ENCODE measurements at places on chromosomes 7 and 10.

GRCh38 chr7:65840446-65840845, 32.4 kb upstream of the VKORC1L1 start:
- DNase-seq: no peak

DNA sequence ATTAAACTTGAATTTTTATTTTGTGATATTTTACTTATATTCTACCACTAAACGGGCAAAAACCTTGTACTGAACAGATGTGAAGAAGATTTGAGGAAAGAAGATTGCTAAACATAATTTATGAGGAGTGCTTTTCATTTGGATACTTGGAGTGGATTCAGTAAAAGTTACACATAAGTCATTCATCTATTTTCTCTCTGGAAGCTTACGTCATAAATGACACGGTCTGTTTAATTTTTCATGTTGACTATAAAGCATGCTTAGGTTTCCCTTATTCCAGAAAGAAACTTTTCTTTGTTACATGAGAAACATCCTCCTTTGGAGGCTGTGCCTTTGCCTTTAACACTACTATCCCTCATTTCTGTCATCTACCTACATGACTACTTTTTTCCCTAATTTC, 53.9 kb downstream of the TFEC start:
- no peak for DNase-seq

DNA sequence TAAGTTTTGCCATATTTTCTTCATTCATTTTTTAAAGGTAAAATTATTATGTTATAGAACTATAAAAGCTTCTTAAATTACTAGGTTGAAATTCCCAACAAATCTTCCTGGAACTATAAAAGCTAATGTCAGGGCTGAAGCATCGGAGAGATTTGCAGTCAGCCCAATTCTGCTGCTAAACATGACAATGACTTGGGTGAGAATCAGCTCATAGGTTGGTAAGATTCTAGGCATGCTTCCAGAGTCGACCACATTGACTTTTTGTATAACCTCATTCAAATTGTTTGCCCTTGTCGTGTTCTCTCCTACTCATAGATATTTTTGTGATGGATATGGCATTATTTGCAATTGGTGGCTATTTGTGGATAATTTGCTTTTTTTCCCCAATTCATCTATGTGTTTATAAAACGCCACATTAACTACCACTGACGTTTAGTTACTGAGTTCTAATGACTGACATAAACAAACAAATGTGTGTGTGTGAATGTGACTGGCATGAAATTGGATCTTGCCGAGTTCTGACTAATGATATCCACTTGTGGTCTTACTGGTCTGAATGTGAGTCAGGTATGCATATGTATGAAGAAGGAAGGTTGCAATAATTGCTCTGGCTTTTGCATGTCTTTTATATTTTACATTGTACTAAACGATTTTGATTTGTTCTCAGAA, 579.8 kb downstream of the PARD3 start:
- no peak for DNase-seq

DNA sequence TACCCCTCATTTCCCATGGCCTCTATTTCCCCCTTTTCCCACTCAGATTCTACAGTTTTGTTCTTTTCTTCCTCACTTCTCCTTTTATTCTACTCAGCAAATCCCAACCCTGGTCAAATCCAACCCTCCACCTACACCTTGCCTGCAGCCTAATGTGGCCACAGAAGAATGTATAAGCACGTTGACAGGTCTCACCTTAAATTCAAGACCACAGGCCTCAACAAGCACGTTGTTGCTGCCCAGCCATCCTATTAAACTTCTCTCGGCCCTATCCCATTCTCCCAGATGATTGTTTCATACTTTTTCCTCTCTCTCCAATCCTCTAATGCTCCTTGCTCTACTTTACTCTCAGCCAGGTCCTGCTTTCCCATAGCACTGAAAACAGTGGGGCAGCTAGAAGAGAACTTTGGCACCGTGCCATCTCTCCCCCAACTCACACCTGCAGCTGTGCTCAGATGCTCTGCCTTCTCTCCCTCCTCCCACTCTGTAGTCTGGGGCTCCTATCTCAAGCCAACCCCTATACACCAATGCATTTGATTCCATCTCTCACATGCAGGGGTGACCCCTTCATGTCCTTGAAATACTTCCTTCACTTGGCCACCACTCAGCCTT, 6.8 kb upstream of the EIF3A start:
- no peak for DNase-seq

GRCh38 chr7:20722941-20723340, 63.7 kb downstream of the SP8 start:
- no peak for DNase-seq

GRCh38 chr10:95908450-95908849, 675 bp downstream of the CC2D2B start:
- DNase-seq: no peak

DNA sequence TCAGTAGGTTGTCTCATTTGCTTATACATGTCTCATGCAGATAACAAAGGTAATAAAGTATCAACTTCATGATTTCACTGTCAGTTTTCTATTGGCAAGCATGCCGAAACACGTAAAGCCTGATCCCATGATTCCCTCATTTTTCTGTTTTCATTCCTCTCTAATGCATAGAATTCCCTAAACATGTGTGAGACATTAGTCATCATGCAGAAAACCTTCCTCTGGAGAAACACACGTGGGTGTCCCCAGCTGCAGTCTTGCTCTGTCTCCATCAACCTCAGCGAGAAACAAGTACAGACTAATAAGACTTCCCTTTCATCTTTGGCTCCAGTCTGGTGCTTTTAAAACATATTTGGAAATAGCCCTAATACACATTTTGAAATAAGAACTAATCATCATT, 432.7 kb upstream of the VSTM2A start:
- DNase-seq: no peak

GRCh38 chr7:1503390-1503789, 799 bp downstream of the INTS1 start:
- no peak for DNase-seq

GRCh38 chr7:101676956-101677355, 47.9 kb upstream of the MYL10 start:
- DNase-seq: no peak

- no peak for DNase-seq
Observed at GRCh38 chr10:70190581-70190980, 20.3 kb upstream of the SAR1A start.

DNA sequence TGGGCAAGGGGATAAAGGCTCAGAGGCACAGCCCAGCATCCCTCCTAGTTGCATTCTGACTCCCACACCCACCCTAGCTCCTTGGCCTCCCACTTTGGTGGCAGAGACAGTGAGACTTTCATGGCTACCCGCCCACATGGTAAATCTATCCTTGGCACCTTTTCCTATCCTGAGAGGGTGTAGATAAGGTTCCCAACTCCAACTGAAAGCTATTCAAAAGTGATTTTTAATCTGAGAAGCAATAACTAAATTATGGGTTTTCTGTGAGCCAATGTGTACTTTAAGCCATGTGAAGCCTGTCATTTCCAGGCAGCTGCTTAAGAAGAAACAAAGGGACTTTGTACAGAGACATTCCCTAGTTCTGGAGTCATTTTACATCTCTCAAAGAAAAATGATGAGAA, 9.1 kb downstream of the LAMB1 start:
- no peak for DNase-seq

- DNase-seq: no peak
Observed at GRCh38 chr7:150367677-150368095, 936 bp upstream of the REPIN1 start.

DNA sequence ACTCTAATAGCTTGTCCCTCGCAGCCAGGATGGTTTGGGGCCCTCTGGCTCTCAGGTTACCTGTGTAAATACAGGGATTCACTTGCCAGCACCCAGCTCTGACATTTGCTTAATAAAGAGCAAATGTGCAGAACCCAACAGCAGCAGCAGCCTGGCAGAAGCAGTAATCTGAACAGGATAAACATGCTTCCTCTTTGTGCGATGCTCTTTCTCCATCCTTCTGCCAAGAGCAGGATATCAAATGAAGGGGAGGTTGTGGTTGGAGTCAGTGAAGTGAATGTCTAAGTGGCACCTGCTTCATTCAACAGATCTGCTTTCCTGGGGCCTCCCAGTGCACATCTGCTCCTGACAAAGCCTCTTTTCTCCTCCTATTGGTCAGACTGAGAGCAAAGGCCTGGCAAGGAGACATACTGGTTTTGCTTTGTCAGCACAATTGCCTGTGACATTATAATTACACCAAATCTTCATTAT, 130.3 kb downstream of the NRF1 start:
- DNase-seq: peak; percentile 31

DNA sequence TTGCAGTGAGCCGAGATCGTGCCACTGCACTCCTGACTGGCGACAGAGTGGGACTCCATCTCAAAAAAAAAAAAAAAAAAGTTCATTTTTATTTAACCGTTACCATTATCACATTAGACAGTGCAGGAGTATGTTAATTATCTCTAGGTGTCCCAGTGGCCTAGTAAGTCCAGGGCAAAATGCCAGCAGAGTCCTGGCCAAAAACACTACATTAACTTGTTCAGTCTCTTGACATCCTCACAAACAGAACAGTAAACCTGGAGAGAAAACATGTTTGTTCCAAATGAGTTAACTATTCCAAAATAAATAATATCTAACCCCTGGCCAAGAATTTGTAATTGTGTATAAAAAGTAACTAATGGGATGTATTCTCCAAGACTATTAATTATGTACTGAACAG, 43.2 kb downstream of the PTPRZ1 start:
- DNase-seq: no peak

- peak; percentile 42 for DNase-seq
Observed at GRCh38 chr10:99733366-99733765, 1.3 kb downstream of the CUTC start.

DNA sequence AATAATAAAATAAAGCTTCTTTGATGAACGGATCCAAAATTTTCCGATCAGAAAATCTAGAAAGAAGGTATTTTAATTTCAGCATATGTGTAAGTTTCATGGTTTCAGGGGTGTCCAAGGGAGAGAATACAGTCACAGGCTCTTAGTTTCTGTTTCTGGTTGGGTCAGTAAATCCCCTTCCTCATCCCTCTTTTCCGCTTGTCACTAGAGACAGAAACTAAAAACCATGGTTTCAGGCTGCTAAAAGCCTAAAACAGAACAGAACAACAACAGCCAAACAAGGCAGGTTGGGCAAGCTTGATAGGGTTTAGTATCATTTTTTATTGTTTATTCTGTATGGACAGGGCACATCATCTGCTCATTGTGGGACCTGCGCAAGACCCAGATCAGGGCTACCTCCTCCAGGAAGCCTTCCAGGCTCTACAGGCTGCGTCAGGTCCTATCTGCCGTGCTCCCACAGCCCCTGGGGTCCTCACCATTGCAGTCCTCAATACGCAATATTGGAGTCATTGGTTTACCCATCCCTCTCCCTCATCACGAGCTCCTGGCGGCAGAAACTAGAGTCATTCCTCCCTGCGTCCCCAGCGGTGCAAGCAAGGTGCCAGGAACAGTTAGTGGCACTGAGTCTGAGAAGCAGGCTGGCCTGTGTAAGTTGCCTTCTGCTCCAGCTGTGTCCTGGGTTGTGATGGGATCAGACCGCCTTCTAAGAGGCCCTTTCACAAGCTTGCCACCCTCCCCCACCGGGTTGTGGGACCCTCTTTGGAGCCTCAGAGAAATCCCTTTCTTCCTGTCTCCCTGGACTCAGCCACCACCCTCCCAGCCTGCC, 70.2 kb upstream of the CUX1 start:
- no peak for DNase-seq

DNA sequence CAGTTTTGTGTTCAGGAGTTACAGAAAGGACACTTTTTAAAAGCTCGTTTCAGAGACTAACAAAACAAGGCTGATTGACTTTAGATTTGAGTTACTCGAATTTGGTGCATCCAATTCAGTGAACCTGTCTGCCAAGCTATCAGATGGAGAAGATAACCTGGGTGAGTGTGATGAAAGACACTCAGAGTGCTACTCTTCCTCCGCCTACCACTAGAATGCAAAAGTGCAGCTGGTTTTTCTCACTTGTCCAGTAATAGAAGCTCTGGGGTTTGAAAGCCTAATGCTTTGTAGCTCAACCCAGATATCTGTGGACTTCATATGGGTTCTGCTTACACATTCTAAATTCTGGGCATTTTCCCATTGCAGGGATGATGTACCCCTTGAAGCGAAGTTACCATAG, 82.8 kb upstream of the NPY start:
- no peak for DNase-seq

DNA sequence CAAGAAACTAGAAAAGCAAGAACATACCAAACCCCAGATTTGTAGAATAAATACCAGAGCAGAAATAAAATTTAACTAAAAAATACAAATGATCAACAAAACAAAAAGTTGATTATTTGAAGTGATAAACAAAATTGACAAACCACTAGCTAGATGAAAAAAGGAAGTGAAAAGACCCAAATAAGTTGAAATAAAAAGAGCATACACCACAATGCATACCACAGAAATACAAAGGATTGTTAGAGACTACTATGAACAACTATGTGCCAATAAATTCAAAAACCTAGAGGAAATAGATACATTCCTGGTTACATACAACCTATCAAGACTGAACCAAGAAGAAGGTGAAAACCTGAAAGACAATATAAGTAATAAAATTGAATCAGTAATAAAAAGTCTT, 333.4 kb downstream of the SH2D4B start:
- DNase-seq: no peak

- no peak for DNase-seq
Observed at GRCh38 chr7:71753956-71754664, 622.2 kb downstream of the GALNT17 start.
